IMR-90 (cell line): ENCODE measurements at places on chromosomes 11 and 22. TPM values are rescaled to one million over a fixed set of nuclear protein-coding genes. Genes with fewer than 3 reads are reported as not detected.
A peak's percentile ranks its signal among the peaks of the same experiment; 100 is the strongest.

DNA sequence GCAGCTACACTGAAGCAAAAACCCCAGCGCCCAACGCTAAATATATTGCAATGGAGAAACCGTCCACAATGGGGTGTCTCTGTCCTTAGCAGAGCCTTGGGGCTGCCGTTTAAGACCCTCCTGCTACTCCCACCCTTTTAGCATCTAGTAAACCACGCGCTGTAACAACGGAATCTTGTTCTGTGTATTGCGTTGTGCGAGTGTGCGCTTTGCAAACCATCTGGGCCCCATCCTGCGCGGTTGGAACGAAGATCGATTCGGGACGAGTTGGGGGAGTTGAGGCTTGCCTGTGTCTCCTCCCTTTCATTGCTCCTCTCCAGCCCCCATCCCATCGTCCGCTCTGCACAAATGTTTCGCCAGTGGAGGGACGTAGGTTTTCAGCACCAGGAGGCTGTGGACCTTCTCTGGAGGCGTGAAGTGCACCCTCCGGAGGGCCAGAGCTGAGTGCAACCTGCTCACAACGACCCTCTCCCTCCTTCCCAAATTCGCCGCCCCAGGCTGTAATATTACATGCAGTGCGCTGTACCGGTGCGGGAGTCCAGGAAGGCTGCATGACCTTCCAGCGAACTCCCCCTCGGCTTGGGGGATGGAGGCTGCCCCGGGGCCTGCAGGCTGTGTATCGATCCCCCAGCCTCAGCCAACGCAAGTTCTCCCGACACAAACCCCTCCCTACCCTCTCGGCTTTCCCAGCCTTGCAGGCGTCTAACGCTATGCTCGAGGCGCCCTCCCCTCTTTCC is 1.6 kb upstream of the KMT2A start:
- no peaks in the 10 kb centered on the region for H3K27me3 ChIP-seq
- H3K4me3 ChIP-seq: peak overlapping the region; percentile 91
- DNase-seq: peak; percentile 40
- peak overlapping the region; percentile 95 for H3K27ac ChIP-seq
- H3K4me1 ChIP-seq: peaks cover 4% of the 10 kb centered on the region

DNA sequence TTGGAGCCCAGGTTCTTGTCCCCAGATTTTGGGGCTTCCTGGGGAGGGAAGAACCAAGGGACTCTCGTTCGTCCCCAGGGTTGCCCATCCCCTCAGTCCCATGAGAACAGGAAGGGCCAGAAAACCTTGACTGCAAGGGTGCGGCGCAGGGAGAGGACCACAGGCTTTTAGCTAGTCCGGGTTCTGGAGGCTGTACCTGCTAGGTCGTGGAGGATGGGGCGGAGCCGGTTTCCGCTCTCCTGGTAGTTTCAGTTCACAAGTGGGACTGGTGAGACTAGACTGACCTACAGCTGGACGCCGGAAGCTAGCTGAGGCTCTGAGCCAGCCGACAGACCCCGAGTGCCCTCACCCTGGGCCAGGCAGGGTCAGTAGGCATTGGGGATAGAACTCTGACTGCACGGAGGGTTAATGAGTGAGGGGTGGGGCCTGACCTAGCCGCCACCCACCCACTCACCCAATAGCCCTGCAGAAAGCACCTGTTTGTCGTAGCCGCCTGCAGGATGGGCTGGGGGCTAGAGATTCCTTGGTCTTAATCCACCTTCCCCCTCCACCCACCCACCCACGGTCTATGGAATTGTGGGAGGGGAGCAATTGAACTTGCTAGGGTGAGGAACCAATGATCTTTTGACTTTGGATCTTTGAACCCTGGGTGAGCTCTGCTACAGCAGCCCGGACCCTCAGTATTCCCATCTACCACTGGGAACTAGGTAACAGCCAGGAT is 1.5 kb downstream of the MAFF start:
- no peaks in the 10 kb centered on the region for H3K27me3 ChIP-seq
- DNase-seq: peak; percentile 53
- H3K4me3 ChIP-seq: peak overlapping the region; percentile 67
- H3K27ac ChIP-seq: peak overlapping the region; percentile 96
- peaks cover 24% of the 10 kb centered on the region for H3K4me1 ChIP-seq
- 0 out of 2 replicates have a peak, but pooled peaks cover 1% of the 10 kb centered on the region for H3K36me3 ChIP-seq

DNA sequence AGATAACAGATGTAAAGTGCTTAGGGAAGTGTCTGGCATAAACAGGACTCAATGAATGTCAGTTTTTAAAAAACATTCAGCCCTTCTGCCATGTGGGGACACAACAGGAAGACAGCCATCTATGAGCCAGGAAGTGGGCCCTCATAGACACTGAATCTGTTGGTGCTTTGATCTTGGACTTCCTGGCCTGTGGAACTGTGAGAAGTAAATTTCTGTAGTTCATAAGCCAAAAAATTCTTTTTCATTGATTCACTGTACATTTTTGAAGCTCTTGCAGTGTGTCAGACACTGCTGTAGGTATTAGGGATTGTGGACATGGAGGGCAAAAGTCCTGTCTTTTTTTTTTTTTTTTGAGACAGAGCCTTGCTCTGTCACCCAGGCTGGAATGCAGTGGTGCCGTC is 188.6 kb downstream of the HIPK3 start:
- H3K4me3 ChIP-seq: no peak overlapping the region
- H3K27ac ChIP-seq: peak overlapping the region; percentile 47
- peak; percentile 70 for DNase-seq

DNA sequence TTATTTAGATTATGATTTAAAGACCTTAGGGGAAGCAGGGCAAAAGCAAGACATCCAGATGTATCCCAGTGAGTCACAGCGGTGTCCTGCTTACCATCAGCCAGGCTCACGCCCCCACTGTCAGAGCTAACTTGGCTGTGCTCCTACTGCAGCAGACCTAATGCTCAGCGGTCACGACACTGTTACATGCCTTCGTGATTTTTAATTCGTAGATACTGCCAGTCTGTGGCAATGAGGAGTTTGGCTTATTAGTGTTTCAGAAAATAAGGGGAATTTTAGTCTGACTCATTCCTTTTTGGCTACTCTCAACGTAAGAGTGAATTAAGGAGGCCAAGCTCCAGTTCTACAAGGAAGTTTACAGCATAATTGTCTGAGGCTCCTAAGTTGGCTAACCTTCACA is 22.7 kb downstream of the EFCAB6 start:
- no peaks in the 10 kb centered on the region for H3K36me3 ChIP-seq
- DNase-seq: peak; percentile 99

The SYT8 gene
- total RNA-seq: not detected in 2 replicates

The TNRC6B gene
- total RNA-seq: 14.7 and 17.0 TPM in 2 replicates

The PTPRJ gene
- total RNA-seq: 13.6 and 14.9 TPM in 2 replicates

DNA sequence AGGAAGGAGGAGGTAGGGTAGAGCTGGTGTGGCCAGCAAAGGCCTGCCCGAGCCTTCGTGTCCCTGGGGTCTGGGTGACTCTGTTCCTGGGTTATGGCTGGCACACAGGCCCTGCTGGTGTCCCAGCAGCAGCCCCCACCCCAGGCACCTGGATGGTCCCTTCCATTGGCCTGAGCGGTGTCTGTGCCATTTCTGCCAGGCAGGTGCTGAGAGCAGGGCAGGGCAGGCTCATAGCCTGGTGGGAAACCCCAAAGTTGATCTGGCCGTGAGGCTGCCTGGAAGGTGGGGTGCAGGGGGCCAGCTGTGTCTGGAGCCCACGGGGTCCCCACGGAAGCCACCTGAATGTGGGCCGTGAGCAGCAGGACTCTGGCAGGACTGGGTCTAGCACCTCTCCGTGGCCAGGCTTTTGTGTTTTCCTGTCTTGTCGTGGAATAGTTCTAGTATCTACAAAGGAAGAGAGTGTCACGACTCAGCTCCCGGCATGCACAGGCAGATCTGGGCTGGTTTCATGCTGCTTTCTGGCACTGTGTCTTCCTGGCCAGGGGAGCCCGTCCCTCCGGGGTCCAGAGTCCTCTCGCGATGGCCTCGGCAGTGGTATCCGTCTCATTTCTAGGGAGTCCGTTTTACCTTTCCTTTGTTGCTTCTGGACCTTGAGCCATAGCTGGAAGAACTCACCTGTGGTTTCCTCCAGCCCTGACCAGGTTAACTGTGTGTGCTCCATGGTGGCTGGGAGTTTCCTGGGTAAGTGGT is 83.7 kb downstream of the KCNQ1 start:
- H3K27me3 ChIP-seq: peaks cover 36% of the 10 kb centered on the region
- peaks cover 8% of the 10 kb centered on the region for H3K4me1 ChIP-seq
- no peaks in the 10 kb centered on the region for H3K36me3 ChIP-seq
- no peak overlapping the region for H3K27ac ChIP-seq

DNA sequence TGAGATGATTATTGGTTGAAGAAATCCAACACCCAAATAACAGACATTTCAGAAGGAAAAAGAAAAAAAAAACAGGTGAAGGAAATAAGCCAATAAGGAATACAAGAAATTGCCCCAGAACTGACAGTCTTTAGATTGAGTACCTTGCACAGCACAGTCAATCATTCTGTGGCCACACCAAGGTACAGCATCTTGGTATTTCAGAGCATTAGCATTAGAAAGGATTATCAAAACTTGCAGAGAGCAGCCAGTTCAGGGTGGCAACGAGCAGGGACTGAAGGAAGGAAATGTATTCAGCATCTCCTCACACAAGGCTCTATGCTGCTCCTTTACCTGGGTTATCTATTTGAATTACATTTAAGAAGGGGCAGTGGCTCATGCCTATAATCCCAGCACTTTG is 2.1 kb downstream of the ADA2 start:
- no peaks in the 10 kb centered on the region for H3K27me3 ChIP-seq
- no peaks in the 10 kb centered on the region for H3K36me3 ChIP-seq
- no peak for DNase-seq
- H3K4me1 ChIP-seq: no peaks in the 10 kb centered on the region
- H3K4me3 ChIP-seq: no peak overlapping the region

- peaks cover 3% of the 10 kb centered on the region; the same call in 1 of the 2 replicates for H3K36me3 ChIP-seq
- H3K27me3 ChIP-seq: peaks cover 8% of the 10 kb centered on the region
- no peak overlapping the region for H3K4me3 ChIP-seq
- no peak for DNase-seq
- no peaks in the 10 kb centered on the region for H3K4me1 ChIP-seq
- no peak overlapping the region for H3K27ac ChIP-seq
Observed at GRCh38 chr11:44928144-44928543, 22.5 kb downstream of the TP53I11 start.

DNA sequence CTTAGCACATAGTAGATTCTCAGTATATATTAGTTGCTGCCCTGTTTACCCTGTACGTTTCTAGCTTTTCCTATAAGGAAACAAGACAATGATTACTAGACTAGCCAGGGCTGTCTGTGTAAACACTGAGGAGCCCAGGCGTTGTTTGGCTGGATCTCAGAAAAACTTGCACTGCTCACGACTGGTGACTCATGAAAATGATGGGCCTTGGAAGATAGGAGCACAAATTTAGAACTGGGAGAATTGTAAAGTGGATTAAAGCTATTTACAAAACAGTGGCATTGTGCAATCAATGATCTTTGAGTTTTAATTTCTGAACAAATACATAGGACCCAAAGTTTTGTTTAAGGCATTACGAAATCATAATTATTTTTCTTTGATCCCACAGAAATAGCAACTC is 276.9 kb downstream of the FAM76B start:
- no peak overlapping the region for H3K27ac ChIP-seq
- peak; percentile 88 for DNase-seq
- H3K27me3 ChIP-seq: peaks cover 2% of the 10 kb centered on the region; the same call in 1 of the 2 replicates

DNA sequence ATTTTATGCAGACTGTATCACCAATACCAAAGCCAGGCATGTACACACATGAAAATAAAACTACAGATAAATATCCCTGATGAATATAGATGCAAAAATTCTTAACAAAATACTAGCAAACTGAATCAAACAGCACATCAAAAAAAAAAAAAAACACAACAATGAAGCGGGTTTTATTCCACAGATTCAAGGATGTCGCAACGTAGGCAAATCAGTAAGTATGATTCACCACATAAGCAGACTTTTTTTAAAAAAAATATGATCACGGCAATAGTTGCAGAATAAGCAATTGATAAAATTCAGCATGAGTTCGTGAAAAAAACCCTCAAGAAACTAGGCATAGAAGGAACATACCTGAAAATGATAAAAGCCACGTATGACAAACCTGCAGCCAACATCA is 21.3 kb downstream of the OR51F1 start:
- H3K4me1 ChIP-seq: no peaks in the 10 kb centered on the region
- peak; percentile 11 for DNase-seq
- H3K4me3 ChIP-seq: no peak overlapping the region
- no peaks in the 10 kb centered on the region for H3K27me3 ChIP-seq

DNA sequence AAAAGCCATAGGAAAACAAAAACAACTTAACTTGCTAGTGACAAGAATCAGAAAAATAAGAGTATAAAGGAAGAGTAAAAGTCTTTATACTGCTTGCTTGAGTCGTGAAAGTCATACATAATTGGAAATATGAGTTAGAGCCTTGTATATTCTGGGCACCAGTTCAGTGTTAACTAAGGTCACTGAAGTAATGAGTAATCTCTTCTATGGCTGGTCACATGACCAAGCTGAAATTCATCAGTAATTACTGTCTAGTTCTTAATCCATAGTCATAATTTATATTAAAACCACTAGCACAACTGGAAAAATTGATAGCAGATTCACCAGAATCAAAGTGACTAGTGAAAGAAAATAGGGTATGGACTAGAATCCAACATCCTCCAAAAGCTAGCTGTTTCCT is 84.4 kb upstream of the SLC5A12 start:
- H3K36me3 ChIP-seq: no peaks in the 10 kb centered on the region
- H3K27ac ChIP-seq: no peak overlapping the region
- no peaks in the 10 kb centered on the region for H3K27me3 ChIP-seq
- no peak overlapping the region for H3K4me3 ChIP-seq
- no peaks in the 10 kb centered on the region; the same call in 1 of the 2 replicates for H3K4me1 ChIP-seq

GRCh38 chr11:118635237-118635591 is 27.8 kb downstream of the PHLDB1 start:
- H3K27ac ChIP-seq: no peak overlapping the region
- H3K36me3 ChIP-seq: peaks cover 85% of the 10 kb centered on the region
- H3K27me3 ChIP-seq: no peaks in the 10 kb centered on the region
- no peak overlapping the region for H3K4me3 ChIP-seq
- no peak for DNase-seq
- H3K4me1 ChIP-seq: peaks cover 20% of the 10 kb centered on the region

DNA sequence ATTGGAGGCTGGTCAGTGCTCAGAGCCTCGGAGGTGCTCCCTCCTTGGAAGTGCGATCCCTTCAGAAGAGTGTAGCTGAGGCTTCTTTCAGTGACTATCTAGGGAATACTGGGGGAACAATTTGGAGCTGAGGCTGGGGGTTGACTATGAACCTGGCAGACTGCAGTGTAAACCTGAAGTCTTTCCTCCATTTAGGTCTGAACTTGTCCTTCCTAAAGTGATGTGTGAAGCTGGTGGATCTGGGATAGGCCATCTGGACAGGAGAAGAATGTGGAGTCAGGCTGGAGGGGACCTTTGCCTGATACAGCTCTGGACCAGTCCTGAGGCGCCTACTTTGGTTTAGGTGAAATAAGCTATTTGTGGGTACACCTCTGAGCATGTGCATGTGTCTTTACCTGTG is 3.5 kb upstream of the INSC start:
- H3K36me3 ChIP-seq: no peaks in the 10 kb centered on the region
- H3K27ac ChIP-seq: no peak overlapping the region
- no peaks in the 10 kb centered on the region for H3K27me3 ChIP-seq
- DNase-seq: no peak
- peaks cover 23% of the 10 kb centered on the region for H3K4me1 ChIP-seq

DNA sequence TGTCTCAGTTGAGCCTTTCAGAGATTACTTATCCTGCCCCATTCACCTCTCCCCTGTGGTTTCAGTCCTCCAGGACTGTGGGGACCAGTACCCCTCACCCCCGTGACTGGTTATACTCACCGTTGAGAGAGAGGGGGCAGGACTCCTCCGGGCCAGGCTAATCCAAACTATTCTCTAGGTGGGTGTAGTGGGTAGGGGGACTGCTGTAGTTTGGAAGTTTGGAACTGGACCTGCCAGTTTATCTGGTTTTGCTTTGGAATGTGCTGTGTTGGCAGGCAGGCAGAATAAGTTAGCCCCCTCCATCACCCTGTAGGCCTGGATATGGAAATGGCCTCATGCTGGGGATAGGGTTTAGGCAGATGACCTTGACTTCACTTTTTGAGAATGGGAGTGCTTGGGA is 13.5 kb downstream of the TEAD1 start:
- no peak overlapping the region for H3K27ac ChIP-seq
- H3K4me3 ChIP-seq: no peak overlapping the region
- H3K36me3 ChIP-seq: no peaks in the 10 kb centered on the region; the same call in 1 of the 2 replicates
- DNase-seq: no peak
- H3K4me1 ChIP-seq: peaks cover 54% of the 10 kb centered on the region
